Lower leg skin (tissue), 4 donors: ENCODE measurements at places on chromosomes 3 and 15.

GRCh38 chr3:21638488-21638887 lies 112.5 kb downstream of the ZNF385D start:
- DNase-seq: no peak

GRCh38 chr15:99296386-99296785 lies 45.1 kb downstream of the LRRC28 start:
- DNase-seq: no peak

DNA sequence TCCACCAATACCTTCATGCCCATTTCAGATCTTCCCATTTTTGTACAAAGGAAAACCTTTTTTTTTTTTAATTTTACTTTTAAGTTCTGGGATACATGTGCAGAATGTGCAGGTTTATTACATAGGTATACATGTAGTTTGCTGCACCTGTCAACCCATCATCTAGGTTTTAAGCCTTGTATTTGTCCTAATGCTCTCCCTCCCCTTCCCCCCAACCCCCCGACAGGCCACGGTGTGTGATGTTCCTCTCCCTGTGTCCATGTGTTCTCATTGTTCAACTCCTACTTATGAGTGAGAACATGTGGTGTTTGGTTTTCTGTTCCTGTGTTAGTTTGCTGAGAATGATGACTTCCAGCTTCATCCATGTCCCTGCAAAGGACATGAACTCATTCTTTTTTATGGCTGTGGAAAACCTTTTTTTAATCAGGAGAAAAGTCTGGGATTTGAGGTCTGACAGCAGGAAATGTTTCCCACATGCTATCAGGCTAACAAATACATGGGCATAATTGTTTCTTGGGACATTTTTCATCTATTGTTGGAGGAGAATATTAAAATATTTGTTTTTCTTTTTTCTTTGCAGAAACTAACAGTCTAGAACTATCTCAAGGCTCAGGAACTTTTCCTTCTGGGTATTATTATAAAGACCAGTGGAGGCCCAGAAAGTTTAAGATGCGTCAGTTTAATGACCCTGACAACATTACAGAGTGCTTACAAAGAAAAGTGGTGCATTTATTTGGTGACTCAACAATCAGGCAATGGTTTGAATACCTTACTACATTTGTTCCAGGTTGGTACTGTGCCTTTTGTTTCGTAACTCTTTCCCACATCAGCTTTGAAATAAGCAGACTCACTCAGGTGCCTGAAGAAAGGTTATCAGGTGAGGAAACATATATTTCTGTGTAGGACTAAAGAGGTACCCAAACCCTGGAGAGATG lies 32.8 kb upstream of the NFKBIZ start:
- no peak for DNase-seq

GRCh38 chr3:122586098-122586497 lies 8.6 kb downstream of the PARP15 start:
- no peak for DNase-seq

DNA sequence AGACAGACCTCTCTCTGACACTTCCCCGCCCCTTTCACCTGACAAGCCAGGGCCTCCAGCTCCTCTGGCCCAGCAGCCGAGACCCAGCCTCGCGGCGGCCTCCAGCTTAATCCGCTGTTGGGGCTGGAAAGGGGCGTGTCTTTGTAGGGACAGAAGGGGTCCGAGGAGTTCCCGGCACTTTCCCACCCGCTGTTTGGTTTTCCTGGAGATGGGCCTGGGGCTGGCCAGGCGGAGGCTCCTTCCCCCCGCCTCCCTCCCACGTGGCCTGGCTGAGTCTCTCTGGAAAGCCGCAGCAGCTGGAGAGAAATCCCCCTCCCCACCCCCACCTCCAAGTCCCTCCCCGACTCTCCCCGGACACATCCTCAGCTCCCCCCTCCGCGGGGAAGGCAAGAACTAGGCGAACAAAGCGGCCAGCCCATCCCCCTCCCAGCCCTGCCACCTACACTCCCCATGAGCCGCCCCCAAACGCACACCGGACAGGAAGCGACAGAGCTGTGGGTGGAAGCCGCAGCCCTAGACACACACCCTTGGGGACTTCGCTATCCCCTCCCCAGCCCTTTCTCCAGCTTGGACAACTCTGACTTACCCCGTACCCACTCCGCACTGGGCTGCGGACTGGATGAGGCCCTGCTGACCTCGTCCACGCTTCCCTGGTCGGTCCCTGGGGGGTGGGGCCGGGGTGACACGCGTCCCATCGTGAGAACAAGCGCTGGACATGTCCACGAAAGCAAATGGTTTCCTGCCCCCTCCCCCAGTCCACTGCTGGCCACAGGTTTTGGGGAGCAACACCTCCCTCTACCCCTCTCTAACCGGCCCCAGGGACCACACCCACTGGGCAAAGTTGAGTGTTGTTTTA lies 1.2 kb downstream of the IGDCC4 start:
- peak; percentile 88 for DNase-seq
